ENCODE measurements at places on chromosomes 3 and 15. TPM values are rescaled to one million over a fixed set of nuclear protein-coding genes. Genes with fewer than 3 reads are reported as not detected.

PPARG gene
- total RNA-seq = 8.2 TPM

- no peak for DNase-seq
Measured at GRCh38 chr15:99407716-99408115, 156.4 kb downstream of the LRRC28 start.

MME gene
- 11.5 TPM for total RNA-seq

GRCh38 chr3:130963878-130964277 lies 62.7 kb downstream of the ASTE1 start:
- DNase-seq = peak; percentile 5

TAGLN3 gene
- 1.6 TPM for total RNA-seq

Measured in tongue (tissue), 3 donors.